ENCODE measurements at places on chromosomes 7 and 10. TPM values are rescaled to one million over a fixed set of nuclear protein-coding genes. Genes with fewer than 3 reads are reported as not detected.

Gene CHRM2
- total RNA-seq, result not detected

Gene ANXA8
- total RNA-seq, result 0.32 TPM

Gene PHYHIPL
- total RNA-seq, result not detected

Gene TWNK
- total RNA-seq, result 17.2 TPM

Gene POLR2J3
- 67.8 TPM for total RNA-seq

Gene TAF3
- 16.6 TPM for total RNA-seq

Gene PRR15
- total RNA-seq, result not detected

Gene WDR11
- 71.5 TPM for total RNA-seq

Gene CUBN
- 1.4 TPM for total RNA-seq

Gene METTL2B
- total RNA-seq, result 39.6 TPM

Gene NODAL
- not detected for total RNA-seq

Gene SLC39A12
- not detected for total RNA-seq

Gene GHRHR
- not detected for total RNA-seq

Gene GAD2
- not detected for total RNA-seq

Gene MMD2
- total RNA-seq, result not detected

Gene LRRN3
- total RNA-seq, result 127 TPM

Gene ADCYAP1R1
- total RNA-seq, result not detected

Gene H2BK1
- 0.66 TPM for total RNA-seq

Gene HACD1
- 0.27 TPM for total RNA-seq

Gene ITIH5
- not detected for total RNA-seq

Gene INMT
- 5.2 TPM for total RNA-seq

Gene CYP26A1
- total RNA-seq, result not detected

Gene NYAP1
- not detected for total RNA-seq

Gene GPR15LG
- not detected for total RNA-seq

Gene APBB1IP
- 59.3 TPM for total RNA-seq

Gene CACNA2D1
- not detected for total RNA-seq

Gene DLX6
- total RNA-seq, result not detected

Gene CBX3
- total RNA-seq, result 199 TPM

Gene TLX1
- total RNA-seq, result not detected

Gene MUC12
- total RNA-seq, result not detected

Gene TMEM270
- not detected for total RNA-seq

Gene MYL10
- not detected for total RNA-seq

Gene ZCCHC24
- total RNA-seq, result 0.74 TPM

Gene C1GALT1
- total RNA-seq, result 54.9 TPM
